ENCODE measurements at places on chromosomes 7 and 10. TPM values are rescaled to one million over a fixed set of nuclear protein-coding genes. Genes with fewer than 3 reads are reported as not detected.

The OR2A1 gene
- not detected for total RNA-seq

The TMEM26 gene
- total RNA-seq: not detected

The NAT16 gene
- not detected for total RNA-seq

The TMEM130 gene
- total RNA-seq: not detected

GRCh38 chr10:123715546-123715945 lies 49.4 kb downstream of the GPR26 start:
- no peak for DNase-seq

GRCh38 chr7:13240349-13240748 lies 552.9 kb downstream of the ARL4A start:
- DNase-seq: no peak

Data from CD8-positive, alpha-beta T cell (primary cell).